ENCODE measurements at places on chromosomes 4 and X.

DNA sequence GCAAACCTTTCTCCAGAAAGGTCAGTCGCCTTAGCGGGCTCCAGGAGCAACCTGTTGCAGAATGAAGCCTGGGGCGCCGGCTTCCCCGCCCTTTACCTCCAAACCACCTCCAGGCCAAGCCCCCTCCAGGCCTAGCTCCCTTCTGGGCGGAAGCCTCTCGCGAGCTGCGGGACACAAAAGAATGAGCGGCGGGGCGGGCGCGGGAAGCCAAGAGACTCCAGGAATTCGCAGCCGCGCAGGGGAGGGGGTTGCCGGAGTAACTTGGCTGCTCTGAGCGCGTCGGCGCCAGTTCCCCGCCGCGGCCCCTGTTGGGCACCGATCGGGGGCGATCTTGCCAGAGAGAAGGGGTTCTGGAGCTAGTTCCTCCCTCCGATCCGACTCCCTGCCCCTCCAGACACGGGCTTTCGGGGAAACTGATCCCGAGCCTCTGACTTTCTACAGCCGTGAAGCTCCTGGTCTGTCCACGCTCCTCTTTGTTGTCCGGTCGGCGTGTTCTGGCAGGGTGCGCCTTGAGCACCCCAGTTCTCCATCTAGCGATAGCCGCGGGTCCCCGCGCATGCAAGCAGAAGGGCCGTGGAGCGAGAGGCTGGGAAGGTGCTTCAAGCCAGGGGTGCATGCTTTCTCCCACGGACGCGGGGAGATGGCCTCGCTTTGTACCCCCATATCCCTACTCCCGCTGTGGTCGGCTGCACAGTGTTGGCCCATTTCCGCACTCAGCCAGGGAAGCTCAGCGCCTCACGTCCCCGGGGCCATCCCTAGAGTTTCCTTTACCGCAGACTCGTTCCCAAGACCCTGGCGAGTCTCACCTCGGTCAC is 1.2 kb downstream of the PROM1 start:
- DNase-seq, result no peak

DNA sequence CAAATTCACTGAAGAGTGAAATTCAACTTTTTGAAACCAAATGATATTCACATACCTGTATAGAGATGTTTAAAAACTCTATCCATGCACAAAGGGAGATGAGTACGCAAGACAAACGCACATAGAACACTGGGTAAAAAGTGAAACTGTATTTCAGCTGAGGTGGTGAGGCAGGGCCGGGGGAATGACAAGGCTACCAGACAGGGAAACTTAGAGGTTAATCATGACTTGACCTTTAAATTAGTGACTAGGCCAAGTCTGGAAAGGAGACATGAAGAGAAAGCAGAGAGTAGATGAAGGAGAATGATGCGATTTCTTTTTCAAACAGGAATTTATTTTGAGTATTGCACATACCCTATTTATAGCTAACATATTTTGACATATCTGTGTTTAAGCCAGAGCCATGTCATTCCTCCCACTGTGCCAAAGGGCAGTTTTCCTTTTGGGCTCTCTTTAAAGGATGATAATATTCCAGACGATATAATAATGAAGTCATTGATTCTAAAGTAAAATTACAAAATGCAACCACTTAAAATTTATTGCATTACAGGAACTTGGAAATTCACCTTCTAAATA is 49.4 kb downstream of the ARHGEF6 start:
- no peak for DNase-seq

- DNase-seq, result no peak
These were observed 58.9 kb downstream of the TLR10 start for GRCh38 chr4:38723726-38724474.

GRCh38 chr4:110769578-110769977 is 146.7 kb upstream of the PITX2 start:
- no peak for DNase-seq

- DNase-seq, result no peak
These were observed 27.9 kb upstream of the SLITRK4 start for GRCh38 chrX:143663755-143664154.

GRCh38 chr4:157012296-157012695 is 40.7 kb upstream of the PDGFC start:
- no peak for DNase-seq

DNA sequence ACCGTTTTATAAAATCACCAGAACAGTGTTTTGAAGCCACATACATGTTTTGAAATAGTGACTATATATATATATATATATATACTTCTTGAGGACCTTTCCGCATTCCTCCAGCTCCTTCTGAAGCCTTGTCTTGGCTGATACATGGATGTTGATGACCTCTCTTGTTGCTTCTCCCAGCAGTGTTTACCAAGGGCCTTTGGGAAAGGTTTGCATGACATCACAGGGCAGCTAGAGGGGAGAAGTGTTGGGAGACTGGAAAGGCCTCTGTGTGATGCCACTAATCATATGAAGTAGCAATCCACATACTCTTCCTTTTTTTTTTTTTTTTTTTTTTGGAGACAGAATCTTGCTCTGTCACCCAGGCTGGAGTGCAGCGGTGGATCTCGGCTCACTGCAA is 22.5 kb downstream of the WDR44 start:
- no peak for DNase-seq

- no peak for DNase-seq
These were observed 665 bp upstream of the LRPAP1 start for GRCh38 chr4:3532751-3533422.

DNA sequence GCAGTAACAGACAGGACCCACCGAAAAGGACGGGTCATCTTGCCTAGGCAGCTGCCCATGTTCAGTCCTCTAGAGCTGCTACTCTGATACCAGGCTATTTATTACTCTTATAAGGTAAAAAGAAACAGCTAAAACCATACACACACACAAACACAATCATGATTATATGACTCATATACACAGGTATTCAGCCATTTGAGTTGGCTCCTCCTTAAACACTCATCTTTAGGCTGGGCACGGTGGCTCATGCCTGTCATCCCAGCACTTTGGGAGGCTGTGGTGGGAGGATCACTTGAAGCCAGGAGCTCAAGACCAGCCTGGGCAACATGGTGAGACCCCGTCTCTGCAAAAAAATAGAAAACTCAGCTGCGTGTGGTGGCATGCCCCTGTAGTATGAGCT is 76.6 kb downstream of the F11 start:
- DNase-seq, result no peak

- DNase-seq, result no peak
These were observed 13.5 kb upstream of the ZNF280C start for GRCh38 chrX:130282151-130282550.

DNA sequence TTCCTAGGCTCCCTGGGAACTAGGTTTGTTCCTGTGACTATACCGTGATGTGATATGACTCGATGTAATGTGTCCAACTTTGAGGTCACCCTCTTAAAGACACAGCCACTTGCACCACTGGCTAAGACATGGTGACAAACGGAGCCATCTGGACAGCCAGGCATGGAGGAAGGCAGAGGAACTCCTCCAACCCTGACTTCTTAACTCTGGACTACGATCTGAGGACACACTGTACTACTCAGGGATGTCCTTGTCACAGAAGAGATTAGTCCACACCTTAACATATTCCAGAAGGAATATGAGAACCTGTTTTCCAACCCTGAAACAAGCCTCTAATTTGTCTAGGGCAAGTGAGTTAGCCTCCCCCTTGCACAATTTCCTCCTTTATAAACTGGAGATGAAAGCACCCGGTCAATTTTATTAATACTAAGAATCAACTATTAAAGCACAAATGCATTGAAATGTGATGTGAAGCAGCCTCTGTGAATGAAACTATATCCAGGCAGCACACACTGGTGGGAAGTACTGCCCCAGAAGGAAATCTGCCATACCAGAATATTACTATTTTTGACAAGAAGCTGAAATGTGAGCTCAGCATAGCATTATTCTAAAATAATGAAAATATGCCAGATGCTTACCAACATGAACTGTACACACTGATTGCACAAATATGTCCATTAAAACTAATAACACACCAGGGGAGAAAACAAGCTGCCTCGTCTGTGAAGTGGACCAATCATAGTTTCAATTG is 47.3 kb downstream of the TSPAN5 start:
- no peak for DNase-seq

DNA sequence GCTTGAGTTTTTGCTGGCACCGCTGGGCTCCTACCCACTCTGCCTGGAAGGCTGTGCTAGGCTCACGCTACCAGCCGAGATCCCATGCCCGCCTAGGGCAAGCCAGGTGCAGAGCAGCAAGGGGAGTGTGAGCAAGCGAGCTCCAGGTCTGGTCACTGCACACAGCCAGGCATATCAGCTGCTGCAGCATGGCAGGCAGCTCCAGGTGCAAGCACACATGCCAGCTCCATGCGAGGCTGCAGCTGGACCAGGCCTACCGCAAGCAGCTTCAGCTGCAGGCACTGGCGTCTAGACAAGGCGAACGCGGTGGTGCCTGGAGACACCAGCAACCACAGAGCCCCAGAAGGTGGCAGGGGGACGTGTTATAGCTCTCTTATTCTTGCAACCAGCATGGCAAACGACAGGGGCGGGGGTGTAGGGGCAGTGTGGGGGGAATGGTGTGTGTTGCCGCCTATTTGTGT is 614.7 kb upstream of the EPHA5 start:
- no peak for DNase-seq

- no peak for DNase-seq
These were observed 71.7 kb downstream of the IRS4 start for GRCh38 chrX:108664701-108665100.
